AG08396 (cell line): ENCODE measurements at places on chromosomes 1 and 21.

DNA sequence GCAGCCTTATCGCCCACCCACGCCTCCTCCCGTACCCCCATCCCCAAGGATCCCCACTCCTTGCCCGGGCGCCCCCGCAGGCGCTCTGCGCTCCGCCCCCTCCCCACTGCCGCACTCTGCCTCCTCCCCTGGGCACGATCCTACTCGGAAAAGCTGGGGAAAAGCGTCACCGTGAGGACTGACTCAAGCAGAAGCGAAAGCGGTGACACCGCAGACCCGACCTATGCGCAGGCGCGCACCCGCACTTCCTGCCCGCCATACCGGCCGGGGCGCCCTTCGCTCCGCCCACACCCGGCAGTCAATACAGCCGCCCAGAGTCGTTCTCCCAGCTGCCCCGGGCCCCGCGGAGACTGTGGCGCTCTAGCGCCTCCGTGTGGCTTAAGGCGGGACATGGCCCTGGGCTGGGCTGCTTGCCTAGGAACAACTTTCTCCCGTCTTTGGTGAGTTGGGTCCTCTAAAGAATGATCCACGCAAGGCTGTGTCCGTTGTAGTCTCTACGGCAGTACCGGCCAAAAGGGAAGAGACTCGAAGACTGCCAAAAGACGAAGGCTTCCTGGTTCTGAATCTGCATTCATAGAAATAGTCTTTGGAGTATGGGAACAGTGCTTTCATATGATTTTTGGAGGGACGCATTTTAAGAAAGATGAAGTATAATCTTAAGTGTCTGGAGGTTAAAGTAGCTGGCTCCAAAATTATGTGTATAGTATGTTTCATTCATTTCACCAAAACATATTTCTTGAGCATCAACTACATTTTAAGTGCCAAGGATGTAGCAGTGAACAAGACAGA is at the start of gene OMA1:
OMA1 (minus strand) TSS at position 207 of the 789 bp plus-strand sequence. CDS start 7,432 bp downstream, outside the sequence.
- DNase-seq: peak; percentile 98

GRCh38 chr1:40582116-40582515 is 50.7 kb downstream of the ZNF684 start:
- no peak for DNase-seq

DNA sequence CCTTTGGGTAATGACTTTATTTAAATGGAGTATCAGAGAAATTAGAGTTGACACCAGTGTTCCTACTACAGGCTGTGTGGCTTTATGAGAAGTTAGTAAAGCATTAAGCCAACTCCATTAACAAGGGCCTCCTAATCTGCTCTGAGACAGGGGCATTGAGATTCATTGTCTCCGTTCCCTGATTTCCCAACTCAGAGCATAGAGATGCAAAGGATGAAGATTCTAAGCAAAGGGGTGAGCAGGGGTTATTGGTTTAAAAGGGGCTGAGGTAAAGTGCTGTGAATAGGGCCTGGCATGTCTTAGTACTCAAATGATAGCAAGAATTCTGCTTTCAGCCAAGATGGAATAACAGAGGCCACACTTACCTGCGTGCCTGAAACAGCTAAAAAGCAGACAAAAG is 428.4 kb downstream of the PTPRU start:
- DNase-seq: no peak

DNA sequence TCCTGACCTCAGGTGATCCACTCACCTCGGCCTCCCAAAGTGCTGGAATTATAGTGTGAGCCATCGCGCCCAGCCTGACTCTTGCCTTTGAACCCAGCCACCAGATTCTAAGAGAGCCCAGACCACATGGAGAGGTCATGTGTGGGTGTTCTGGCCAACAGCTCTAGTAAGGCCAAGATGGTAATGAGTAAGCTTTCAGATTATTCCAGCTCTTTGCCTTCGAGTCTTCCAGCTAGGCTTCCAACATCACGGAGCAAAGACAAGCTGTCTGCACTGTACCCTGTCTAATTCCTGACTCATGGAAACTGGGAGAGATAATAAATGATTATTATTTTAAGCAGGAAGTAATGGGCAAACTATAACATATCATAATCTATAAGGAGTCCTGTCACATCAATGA is 14.8 kb upstream of the ZFP69B start:
- peak; percentile 12 for DNase-seq

- no peak for DNase-seq
Observed at GRCh38 chr1:11525151-11525505, 46.2 kb downstream of the DISP3 start.

- no peak for DNase-seq
Observed at GRCh38 chr1:41767534-41768525, 150.9 kb downstream of the HIVEP3 start.
